Activated T-cell treated with anti-CD3 and anti-CD28 coated beads for 1 hour (primary cell): ENCODE measurements at places on chromosomes 7 and 10.
A peak's percentile ranks its signal among the peaks of the same experiment; 100 is the strongest.

DNA sequence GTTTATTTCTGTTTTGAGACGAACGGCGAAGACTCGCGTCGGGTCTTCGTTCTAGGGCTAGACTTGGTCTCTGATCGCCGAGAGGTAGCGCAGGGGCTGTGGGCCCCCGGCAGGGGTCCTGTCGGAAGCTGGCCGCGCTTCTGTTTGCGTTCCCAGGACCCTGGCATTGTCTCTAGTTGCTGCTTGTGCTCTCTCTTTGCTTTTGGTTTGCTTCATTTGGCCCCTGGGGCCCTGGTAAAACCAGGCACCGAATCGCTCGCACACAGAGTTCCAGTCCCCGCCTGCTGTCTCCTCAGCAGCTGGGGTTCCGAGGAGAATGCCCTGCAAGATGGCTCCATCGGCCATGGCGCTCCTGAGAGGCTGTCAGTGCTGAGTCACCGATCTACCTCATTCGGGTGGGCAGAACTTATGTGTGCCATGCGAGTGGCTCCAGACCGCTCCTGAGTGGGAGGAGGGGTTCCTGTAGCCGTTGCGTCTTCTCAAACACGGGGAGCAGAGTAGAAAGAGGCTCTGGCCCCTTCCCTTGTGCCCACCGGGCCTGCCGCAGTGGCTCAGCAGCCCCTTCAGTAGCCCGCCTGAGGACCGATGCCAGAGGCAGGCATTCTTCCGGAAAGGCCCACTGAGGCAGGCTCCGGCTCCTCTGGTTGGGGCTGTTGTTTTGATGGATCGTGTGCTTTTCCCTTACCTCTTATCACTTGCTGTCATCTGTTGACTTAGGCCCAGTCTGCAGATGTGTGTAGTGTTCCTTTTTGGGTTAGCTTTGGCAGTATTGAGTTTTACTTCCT is 826 bp downstream of the CHPF2 start:
- DNase-seq = peak; percentile 54

DNA sequence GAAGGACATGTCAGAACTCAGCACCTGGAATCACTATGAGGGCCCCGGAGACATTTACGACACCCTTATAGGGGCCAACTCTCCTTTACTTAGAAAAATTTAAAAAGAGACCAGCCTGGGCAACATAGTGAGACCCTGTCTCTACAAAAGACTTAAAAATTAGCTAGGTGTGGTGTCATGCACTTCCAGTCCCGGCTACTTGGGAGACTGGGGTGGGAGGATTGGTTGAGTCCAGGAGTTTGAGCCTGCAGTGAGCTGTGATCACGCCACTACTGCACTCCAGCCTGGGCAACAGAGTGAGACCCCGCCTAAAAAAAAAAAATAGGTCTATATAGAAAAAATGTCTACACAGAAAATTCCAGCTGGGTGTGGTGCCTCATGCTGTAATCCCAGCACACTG is 7.5 kb upstream of the CYTH3 start:
- DNase-seq = no peak

DNA sequence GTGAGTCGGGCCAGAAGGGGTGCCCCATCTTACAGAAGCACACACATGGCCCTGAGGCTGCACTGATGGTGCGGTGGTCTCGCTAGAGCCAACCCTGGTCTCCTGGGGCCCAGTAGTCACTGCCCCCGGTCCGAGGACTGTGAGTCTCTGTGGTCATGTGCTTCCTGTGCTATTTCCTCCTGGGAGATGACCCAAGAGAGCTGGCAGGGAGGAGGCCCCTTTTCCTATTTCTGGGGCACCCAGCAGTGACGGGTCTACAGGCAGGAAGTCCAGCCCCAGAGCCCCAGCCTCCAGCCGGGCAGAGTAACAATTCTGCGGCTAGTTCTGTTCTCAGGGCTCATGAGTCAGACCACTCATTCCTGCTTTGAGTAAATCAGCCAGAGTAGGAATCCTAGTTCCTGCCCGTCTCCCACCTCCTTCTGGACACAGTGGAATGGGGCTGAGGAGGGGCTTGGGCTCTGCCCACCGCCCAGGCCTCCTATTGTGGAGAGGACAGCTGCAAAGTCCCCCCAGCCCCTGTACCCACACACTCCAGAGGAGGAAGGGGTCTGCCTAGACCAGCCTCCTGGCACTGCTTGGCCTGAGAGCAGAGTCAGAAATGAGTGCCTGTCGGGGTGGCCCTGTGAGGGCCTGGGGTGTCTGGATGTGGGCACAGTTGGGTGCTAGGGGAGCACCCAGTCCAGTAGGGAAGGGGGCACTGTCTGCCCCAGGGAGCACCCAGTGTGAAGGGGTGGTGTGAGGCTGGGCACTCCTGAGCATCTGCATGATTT is 80.5 kb upstream of the PPIF start:
- no peak for DNase-seq

- DNase-seq = no peak
Observed at GRCh38 chr7:47379629-47380324, 202.1 kb downstream of the TNS3 start.

- DNase-seq = no peak
Observed at GRCh38 chr10:32661346-32661745, 215.4 kb downstream of the CCDC7 start.

DNA sequence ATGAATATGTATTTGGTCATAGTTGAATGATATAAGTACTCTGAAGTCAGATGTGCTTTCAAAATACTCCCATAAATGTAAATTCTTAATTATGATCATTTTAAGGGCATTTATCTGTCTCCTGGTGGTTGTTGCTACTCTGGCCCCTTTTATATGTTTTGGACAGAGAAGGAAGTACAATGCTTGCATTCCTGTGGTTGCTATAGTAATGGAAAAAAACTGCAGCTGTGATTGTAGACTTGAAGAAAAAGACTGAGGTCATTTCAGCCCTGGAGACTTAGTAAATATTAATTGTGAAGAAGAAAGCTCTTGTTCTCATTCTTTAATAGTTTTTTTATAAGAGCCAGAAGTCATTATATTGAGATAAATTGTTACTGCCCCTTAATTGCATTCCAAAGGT is 70.2 kb upstream of the FERD3L start:
- DNase-seq = no peak

DNA sequence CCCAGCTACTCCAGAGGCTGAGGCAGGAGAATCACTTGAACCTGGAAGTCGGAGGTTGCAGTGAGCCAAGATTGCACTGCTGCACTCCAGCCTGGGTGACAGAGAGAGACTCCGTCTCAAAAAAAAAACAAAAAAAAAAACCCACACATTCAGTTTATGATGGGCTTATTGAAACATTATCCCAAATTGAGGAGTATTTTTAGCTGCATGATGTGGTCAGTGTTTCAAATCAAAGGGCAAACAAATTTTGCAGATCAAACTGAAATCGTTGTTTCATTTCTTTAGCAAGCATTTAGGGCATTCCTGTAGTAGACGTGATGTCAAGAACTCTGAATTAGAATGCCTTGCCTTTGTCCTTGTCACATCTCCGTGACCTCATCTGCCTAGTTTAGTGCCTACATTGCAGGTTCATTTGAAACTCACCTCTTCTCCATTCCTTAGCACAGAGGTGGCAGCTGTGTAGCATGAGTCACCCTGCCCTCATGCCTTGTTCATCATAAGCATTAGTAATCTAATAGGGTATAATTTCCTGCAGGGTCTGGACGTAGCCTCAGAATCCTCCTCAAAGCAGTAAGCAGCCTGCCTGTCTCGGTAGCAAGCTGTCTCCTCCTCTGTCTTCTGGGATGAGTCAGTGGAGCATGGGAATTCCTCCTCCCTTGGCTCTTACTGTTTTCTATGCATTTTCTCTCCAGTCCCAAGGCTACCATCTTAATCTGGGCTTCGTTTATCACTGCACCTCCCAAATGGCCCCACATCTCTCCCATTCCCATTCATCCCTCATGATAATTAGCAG is 73.8 kb downstream of the CUL1 start:
- DNase-seq = no peak

DNA sequence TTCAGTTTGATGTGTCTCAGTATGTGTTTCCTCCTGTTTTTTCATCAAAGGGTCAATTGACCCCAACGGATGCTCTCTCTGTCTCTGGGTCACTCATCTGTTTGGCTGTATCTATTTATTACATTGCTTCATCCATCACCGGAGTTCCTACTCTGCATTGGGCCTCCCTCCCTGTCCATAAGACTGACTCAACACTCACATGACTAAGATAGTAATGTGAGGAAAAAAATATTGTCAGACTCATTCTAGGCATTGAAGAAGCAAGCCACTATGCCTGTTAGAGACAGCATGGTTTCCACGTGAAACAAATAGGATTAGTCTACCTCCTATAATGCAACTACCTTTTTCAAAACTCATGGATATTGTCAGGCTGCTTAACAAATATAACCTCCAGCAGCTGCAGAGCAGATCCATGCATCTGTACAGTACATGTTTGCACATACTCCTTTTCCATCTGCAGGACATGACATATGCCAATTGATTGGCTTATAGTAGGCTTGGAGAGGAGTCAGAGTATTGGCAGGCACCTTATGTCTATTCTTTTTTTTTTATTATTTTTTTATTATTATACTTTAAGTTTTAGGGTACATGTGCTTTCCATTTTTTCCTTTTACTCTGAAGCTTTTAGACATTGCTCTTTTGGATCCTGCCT is 275.2 kb downstream of the LRRTM3 start:
- DNase-seq = no peak

DNA sequence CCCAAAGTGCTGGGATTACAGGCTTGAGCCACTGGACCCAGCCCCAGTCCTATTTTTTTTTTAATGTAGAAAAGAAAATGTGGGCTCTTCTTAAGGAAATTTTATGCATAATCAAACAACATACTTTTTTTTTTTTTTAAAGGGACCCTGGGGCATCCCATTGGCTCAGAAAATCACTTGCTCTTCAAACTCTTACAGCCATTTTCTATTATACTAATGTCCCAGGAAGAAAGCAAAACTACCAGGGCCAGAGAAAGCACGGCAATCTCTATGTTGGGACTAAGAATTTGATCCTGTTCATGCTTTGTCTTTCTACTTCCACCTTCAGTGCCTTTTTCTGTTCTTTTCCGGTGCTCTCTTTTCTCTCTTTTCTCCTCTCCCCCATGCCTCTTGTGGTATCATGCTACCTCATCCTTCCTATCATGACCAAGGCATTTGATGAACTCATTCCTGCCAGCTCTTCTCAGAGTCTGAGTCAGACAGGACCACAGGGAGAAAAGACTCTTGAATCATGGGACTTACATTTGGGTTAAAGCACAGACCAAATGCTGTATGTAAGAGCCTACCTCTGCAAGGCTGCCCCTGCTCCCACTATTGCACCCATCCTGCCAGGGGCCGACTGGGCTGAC is 76.4 kb upstream of the CCNY start:
- DNase-seq = no peak

DNA sequence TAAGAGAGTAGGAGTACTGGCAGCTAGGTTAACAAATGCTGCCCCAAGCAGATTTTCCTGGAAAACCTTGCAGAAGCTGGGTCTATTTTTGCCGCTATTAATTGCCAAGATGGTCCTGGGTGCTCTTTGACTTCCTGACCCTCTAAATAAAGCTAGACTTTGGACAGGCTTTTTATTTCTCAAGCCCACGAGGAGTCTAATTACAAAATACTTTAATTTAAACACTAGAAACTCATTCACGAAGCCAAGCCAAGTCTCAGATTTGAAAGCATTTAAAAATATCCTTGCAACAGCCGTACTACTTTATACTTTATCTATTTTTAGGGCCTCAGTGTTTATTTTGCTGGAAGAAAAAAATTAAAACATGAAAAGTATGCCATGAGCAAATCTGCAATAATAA is 45.1 kb downstream of the TMEM26 start:
- no peak for DNase-seq

DNA sequence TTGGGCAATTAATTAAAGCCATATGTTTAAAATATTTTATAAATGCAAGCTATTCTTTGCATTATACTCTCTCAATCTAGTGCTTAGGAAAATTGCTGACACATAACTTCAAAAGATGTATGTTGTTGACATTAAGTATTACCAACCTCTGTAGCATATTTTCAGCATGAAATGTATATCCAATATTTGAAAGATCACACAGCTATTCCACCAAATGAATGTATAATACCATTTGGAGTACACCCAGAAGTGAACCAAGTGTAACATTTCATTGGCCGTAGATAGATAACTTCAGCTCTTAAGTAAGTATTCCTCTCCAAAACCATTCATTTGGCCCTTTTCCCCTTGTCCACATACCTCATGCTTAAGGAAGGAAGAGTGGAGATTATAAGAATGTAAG is 104.6 kb downstream of the HECTD2 start:
- no peak for DNase-seq

DNA sequence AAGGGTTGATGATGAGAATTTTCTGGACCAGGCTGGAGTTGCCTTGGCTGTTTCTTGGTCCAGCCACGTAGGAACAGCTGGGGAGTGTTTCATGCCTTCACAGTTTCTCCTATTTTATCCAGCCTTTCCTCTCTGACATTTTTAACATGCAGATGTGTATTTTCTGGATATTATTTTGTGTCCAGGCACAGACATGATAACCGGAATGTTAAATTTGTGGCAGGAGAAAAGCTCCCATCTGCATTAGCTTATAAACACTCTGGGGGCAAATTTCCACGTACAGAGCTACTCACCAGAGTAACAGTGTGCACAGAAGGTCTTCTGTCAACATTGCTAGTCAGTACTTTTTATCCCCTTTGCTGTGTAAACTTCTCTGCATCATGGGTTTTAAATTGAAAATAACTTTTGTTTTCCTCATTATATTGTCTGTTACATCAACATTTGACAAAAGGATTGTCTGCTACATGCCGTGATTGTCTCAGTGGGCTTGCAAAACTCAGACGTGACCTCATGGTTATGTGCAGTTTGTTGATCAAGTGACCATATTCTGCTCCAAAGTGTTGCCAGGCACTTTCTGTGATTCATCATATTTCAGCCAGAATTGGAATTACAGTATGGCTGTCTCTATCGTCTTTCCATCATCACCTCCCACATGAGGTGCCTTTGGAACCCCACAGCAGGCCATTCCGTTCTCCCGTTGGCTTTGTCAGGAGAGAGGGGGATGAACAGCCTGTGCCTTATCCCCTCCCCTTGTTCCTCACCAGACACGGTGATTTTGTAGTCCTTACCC is 41.4 kb downstream of the INSYN2A start:
- no peak for DNase-seq

- no peak for DNase-seq
Observed at GRCh38 chr7:127571741-127572505, 13.5 kb downstream of the GCC1 start.

DNA sequence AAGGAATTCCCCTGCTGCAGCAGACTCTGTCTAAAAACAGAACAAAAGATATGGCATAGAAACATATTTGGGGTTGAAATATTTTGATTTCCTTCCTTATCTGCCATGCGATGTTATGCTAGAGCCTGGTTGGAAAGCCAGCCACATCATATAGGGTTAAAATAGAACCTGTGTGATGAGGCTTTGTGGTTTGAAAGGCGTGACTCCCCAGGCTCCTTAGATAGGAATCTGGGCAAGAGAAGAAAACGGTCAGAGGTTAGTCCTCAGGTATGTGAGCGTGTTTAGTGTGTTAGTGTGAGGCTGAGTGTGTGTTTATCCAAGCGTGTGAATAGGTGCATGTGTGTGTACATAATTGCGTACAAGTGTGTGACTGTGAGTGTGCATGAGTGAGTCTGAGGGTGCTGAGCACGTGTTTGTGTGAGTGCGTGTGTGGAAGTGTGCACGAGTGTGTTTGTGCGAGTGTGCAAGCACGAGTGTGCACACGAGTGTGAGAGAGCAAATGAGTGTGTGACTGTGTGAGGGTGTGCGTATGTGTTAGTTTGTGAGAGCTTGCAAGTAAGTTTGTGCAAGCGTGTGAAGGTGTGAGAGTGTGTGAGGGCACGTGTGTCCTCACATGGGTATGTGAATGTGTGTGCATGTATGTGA is 79.9 kb downstream of the COL26A1 start:
- no peak for DNase-seq
